Stimulated activated CD8-positive, alpha-beta memory T cell treated with anti-CD3 and anti-CD28 coated beads, Interleukin-2, amount 100 ng/mL, for 1 hour (primary cell): ENCODE measurements at places on chromosomes 5 and 9.

DNA sequence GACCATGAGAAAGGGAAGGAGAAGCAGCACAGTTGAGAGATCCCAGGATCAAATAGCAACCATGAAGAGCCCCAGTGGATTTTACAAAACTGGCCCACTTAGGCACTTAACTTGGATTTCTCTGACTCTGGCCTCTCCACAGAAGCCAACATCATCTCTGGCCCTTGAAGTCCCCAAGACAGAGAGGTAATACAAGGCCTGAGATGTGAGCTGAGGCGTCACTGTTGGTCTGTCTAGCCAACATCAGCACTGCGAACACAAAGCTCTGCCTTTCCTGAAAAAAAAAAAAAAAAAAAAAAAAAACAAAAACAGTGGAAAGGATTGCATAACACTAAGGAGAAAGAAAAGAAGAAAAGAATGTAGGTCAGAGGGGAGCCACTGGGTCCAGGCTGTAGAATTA, 378.3 kb downstream of the BRINP1 start:
- no peak for DNase-seq

DNA sequence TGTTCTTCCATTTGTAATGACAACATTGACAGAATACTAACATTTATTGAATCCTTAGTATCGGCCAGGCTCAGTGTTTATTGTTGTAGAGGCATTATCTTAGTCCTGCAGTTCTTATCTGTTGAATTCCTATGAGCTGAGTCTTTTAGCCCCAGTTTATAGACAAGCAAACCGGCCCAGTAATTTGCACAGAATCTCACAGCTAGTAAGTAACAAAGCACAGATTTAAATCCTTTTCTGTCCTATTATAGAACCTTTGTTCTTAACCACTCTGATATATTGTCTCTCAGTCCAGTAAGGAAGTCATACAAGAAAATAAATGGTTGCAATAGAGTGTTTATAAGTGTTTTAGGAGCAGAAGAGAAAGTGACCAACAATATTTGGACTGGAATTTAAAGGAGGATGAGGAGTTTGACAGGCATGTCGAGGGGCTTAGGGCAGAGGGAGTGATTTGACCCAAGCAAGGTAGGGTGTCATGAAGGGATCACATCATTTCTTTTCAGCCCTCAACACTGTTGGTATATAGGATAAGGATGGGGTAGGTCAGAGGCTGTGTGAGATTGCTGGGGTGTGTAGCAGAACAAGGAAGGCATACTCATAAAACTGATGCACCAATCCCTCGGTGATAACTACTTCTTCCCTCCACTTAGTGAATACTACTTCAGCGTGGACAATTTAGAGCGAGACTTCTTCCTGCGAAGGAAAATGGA, 39.5 kb downstream of the LARP1 start:
- no peak for DNase-seq

DNA sequence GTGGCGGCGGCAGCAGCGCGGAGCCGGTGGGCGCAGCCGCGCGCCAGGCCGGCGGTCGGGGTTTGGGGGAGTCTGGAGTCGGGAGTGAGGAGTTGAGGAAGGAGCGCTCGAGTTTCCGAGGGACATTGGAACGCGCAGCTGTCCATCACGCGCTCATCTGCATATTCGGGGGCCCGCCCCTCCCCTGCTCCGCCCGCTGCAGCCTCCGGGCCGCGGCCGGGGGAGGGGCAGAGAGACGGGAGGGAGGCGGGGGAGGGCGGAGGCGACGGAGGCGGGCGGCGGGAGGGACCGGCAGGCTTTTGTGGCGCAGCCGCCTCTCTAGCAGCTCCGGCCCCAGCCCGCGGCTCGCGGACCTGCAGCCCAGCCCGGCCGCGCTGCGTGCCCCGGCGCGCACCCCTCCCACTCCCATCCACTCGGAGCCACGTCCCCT, at the start of gene IRX2:
TSS of gene IRX2 (minus strand) at position 86 of the 430 bp plus-strand sequence. CDS start 264 bp downstream, outside the sequence.
- no peak for DNase-seq

DNA sequence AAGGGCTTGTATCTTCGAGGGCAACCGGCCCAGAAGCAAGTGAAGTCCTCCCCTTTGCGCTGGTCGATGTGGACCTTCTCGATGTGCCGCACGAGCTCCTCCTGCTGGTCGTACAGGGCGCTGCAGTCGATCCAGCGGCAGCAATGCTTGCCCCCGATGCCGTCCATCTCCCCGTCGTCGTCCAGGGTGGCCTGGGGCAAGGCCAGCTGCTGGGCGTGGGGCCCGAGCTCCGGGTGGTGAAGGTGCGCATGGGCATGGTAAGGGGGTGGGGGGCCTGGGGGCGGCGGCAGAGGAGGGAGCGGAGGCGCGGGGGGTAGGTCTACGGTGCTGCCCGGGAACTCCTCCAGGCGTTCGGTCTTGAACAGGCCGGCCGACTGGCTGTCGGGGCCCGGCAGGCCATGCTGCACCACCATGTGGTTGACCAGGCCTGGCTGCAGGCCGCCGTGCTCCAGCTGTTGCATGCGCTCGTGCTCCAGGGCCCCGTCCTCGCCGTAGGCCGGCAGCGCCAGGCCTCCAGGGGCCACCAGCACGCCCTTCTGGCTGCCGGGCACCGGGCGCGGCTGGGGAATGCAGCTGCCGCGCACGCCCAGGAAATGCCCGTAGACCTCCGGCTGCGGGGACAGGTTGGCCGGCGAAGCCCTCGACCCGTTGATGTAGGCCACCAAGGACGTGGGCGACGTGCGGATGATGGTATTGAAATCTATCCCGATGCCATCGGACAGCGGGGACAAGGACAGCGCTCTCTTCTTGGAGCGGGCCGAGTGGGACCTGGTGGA, 181.8 kb downstream of the GLIS3 start:
- DNase-seq = no peak

DNA sequence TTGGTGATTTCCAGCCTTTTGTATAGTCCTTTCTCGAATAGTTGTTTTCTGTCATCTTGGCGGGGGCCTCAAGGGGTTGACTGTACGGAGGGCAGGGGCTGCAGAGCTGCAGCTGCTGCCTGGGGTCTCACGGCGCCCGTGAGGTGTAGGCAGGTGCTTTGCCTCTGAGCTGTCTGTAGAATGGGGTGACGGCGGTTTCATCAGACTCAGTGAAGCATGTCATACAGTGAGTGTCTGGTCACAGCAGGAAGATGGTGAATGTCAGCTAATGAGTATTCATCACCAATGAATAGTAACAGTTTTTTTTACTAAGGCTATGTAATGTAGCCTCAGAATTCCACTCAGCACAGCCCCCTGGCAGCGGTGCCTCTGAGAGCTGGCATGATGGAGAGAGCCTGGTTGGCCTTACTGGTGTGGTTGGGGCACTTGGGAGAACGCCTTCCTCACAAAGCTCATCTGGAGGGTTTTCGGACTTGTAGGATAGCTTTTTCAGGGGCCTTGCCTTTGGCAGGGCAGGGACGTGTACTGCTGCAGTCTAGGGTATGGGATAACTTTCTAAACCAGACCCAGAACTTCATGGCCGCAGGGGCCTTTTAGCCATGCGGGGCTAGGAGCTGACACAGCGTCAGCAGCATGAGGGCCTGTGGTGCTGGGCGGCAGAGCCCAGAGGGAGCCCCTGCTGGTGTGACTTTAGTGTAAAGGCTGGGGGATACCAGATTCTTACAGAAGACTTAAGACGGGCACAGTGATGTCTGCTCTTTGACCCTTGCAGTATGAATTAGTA, 15.0 kb downstream of the TENT4A start:
- DNase-seq = no peak

DNA sequence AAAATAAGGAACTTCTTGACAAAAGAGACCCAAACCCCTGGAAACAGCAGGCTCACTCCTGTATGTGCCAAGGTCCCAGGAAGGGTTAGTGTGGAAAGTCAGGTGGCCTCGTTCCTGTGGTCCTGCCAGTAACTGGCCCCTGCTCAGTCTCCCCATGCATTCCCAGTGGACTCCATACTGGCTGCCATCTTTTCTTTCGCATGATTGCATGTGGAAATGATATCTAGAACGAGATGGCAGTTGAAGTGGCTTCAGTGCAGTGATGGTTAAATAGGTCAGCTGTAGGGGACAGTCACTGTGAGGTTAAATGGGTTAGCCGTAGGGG, 30.4 kb downstream of the AHRR start:
- DNase-seq = no peak

DNA sequence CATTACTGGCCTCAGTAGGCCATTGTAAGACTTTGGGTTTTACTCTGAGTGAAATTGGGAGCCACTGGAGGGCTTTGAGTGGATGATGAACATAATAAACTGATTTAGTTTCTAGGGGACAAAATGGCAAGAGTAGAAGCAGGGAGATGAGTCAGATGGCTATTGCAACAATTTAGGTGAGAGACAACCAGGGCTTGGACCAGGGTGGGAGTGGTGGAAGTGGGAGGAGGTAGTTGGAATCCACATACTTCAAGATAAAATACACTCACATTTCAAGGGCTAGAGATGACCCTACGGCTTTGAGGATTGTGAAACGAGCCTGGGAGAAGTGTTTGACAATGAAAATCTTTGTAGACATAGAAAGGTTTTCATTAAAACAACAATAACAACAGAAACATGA, 136.3 kb downstream of the ACTBL2 start:
- no peak for DNase-seq

DNA sequence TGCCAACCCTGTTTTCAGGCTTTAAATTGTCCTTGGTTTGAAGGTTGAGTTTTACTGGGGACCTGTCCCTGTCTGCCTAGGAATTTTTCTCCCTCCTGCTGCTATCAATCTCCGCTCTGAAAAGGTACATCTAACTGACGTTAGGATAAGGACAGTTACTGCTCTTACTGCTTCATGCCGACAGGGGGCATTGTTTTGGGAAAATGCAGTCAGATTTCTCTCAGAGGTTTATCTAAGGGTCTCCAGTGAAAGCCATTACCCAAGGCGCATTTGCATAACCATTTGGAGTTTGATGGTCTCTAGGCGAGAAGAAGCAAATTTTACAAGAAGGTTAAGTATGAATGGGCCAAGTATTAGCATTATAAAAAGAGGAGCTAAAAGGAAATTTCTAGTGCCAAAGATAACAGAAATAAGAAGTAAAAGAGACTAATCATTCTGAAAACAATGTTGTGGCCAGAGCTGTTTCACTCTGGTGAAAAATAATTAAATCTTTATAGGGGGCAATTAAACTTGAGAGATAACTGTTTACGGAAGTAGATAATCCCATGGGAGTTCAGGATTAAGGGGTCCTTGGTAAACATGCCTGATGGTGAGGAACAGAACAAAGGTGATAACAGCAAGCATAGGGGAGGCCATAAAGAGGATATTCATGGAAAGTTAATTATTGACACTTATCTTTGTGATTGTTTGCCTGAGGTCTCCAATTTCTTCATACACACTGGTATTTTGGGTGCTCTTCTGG, 605.0 kb downstream of the MTRR start:
- no peak for DNase-seq

DNA sequence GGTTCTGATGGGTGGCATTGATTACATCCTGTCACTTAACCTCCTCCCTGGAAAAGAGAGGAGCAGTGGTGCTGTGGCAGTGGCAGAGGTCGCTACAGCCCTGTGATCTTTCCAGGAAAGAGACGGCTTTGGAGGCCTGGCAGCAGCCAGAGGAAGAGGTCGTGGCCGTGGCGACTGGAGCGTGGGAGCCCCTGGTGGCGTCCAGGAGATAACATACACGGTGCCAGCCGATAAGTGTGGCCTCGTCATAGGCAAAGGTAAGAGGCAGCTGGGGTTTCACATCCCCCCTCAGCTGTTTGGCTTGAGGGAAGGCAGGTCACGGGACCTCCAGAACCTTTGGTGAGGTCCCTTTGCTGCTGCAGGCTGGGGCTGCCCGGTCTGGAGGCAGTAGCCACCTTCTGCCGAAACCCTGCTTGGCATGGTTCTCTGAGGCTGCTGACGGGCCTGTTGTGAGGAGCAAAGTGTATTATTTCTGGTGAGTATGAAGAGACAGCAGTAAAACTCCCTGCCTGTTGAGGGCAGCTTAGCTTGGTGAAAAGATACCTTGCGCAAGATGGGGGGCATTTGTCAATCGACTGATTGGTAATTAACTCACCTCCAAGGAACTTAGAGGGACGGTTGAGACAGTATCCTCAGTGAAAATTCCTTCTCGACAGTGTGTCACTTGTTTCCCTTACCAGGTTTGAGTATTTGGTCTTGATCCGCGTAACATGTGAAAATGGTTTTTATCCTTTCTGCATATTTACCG, 38.0 kb upstream of the PRDM12 start:
- no peak for DNase-seq

DNA sequence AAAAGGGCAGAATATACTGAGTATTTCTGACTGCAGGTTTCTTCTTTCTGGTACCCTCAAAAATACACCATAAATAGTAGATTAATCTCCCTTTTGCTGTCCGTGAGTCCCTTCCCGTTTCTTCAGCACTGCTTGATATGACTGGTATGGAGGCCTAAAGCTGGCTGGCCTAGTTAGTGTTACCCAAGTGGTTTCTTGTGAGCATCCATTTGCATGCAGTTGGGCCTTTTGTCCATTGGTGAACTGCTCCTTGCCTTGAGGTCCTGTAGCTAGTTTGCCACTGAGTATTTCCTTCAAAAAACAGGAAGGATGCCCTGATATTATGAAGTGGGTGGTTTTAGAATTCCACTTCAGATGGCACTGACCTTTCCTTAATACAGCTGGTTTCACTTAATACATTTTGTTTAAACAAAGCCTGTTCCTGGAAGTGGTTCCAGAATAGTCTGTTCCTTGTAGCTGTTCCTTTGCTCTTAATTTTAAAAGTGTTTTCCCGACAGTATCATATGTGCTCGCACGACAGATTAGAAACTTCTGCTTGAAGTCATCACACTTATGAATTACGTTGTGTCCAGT, 40.0 kb upstream of the ABL1 start:
- DNase-seq = no peak

- DNase-seq = no peak
These were observed 2.5 kb downstream of the C1QTNF2 start for GRCh38 chr5:160367885-160368284.

DNA sequence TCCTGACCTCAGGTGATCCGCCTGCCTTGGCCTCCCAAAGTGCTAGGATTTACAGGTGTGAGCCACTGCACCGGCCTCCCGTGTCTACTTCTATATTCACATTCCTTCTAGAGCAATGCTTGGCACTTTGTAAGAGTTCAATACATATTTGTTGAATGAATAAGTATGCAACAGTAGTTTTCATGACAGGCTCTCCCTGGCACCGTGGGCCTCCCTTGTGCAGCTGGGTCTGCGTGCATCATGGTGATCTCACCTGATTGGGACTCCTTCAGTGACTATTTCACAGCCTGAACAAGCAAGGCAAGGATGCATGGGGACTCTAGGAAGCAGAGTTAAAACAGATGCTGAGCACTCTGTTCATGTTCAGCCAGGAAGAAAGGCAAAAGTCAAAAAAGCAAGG, 6.8 kb upstream of the ZBTB34 start:
- DNase-seq = no peak

- DNase-seq = peak; percentile 15
These were observed at the start of gene DAB2 for GRCh38 chr5:39424736-39425637. TSS of gene DAB2 (minus strand) at chr5:39424980. CDS start at chr5:39394320, 30,660 bp downstream.

- DNase-seq = no peak
These were observed 172.9 kb upstream of the SMIM23 start for GRCh38 chr5:171612749-171613148.

GRCh38 chr9:136968333-136969127, 8.8 kb upstream of the PTGDS start:
- no peak for DNase-seq

- no peak for DNase-seq
These were observed 112.2 kb downstream of the GABBR2 start for GRCh38 chr9:98596486-98596885.

GRCh38 chr5:108255468-108255867, 126.4 kb downstream of the FBXL17 start:
- DNase-seq = no peak
